CD4-positive, alpha-beta T cell treated with Interleukin-4 for 1 hour (primary cell): ENCODE measurements at places on chromosomes 3 and 15.

- DNase-seq: peak; percentile 25
Measured at GRCh38 chr3:45987368-45988291, 8.0 kb downstream of the FYCO1 start.

DNA sequence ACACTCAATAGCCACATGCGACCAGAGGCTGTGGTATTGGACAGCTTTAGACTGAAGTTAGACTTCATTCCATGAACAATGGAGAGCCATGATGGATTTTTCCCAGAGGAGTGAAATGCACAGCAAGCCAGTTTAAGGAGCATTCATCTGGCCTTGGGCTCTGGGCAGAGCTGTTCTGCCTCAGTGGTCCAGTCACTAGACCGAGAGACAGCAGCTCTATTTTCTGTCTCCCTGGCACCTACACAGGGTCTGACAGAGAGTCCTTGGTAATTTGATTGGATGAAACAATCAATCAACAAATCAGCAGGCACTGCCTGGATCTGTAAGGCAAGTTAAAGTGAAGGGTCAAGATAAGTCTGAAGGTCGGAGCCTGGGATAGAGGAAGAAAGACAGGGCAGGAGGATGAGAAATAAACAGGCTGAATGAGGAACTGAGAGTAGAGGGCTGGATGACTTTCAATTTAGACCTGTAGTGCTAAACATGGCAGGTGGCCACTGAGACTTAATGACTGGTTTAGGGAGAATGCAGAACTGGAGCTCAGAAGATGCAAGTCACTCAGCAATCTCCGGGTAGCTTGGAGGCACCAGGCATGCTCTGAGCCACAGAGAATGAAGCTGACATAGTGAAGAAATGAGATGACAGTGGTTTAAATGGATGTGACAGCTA lies 98.5 kb upstream of the SLC25A36 start:
- DNase-seq: no peak

DNA sequence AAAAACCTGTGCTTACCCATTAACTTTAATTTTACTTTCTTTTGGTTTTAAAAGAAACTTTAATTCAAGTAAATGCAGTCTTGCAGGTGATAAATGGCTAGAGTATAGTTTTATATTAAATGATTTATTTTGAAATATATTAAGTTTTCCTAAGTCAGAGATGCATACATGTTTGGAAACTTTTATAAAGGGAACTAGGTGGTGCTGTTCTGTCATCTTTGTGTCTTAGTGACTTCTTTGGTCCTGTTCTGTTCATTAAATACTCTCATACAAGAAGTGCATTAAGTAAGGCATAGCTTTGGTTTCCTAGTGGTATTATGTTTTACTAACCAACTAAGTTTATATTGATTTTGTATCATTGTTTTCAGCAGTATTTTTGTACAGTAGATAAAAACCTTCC lies 15.6 kb downstream of the CADM2 start:
- no peak for DNase-seq

DNA sequence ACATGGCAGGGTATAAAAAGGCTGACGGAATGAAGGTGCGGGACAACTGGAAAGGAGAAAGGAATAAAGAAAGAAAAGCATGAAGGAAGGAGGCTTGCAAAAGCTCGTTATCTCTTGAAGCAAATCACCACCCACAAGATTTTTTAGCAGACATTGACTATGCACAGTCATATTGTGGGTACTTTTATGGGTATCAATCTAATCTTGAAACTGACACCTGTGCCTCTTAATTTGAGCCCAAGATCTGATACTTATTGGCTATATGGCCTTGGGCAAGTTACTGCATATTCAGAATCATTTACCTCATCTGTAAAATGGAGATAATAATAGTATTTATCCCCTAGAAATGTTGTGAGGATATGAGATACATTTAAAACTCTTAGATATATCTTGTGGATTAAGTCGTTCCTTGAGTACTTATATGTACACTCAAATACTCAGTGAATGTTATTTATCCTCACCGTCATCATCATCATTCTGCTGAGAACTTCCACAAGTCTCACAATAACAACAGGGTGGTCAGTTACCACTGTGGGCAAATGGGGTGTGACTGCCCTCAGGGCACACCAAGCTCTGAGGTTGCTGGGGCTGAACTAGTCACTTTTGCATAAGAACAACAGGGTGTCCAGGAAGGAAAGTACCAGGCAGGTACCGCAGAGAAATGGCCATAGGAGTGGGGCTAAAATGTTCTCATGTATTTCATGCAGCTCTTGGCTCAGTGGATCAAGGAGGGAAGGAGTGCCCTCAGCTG lies 266.1 kb downstream of the SLC9A9 start:
- no peak for DNase-seq

GRCh38 chr3:114389156-114389555 lies 95.3 kb downstream of the TIGIT start:
- DNase-seq: peak; percentile 19
